ENCODE measurements at places on chromosomes 3 and 15.

DNA sequence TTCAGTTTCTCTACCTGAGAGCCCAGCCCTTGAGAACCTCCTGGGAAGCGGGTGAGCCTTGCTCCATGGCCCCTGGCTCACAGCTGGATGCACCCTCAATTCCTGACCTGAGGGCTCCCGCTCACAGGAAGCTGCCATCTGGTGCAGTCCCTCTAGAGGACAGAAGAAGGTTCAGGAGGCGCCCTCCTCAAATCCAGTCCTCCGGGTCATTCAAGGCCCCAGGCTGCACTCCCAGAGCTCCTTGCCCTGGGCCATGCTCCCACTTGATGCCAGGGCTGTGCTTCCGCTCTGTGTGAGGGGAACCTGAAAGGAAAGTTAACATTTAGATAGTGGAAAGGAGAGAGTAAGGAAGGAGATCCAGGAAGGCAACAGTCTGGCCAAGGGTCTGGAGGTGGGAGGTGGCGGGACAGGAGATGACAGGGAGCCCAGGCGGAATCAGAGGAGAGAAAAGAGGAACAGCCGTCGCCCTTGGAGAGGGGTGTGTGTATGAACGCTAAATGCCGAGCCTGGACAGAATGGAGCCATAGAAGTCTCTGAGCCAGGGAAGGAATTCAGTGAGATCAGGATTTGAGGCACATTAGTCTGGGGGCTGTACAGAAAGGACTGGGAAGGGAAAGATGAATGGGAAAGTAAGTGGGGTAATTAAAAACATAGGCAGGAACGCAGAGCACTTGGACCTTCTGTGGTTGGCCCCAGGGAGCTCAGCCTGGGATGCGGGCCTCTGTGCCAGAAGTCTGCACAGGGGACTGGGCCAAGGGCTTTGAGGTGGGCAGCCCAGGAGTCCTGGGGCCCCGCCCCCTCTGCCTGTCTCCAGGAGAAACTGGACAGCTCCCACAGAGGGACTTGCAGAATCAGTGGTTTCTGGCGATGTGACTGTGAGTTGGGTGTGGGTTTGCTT is 26.1 kb downstream of the TBC1D21 start:
- no peak for DNase-seq

GRCh38 chr3:58058361-58059263 is 50.4 kb downstream of the FLNB start:
- no peak for DNase-seq

DNA sequence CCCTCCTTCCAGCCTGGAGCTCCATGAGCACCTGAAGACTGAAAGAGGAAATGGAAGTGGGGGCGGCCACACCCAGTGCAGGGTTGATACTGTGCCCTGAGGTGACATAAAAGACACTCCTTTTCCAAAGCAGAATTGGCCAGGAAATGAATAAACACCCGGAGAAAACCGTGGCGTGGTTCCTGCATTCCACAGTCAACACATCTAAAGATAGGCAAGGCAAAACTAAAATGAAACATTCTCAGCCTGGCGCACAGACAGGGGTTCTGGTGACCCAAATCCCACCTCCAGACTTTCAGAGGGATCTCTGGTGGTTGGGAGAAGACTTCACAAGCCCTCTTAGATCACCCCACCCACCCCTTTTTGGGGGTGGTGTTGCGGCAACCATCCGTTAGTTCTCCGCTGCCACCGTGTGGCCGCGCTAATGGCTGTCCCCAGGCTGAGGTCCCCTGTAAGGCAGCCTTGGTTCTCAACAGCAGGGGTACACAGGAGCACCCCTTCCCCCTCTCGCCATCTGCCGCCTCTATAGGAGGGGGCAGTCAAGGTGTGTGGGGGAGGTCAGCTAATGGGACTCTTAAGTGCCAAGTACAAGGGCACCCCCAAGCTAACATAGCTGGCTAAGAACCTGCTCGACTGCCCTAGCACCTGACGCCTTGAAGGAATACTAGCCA is 2.5 kb upstream of the MST1R start:
- no peak for DNase-seq

- no peak for DNase-seq
These were observed 2.5 kb downstream of the AMOTL2 start for GRCh38 chr3:134371542-134372324.

GRCh38 chr3:195385526-195385925 is 57.3 kb downstream of the ACAP2 start:
- DNase-seq: no peak

DNA sequence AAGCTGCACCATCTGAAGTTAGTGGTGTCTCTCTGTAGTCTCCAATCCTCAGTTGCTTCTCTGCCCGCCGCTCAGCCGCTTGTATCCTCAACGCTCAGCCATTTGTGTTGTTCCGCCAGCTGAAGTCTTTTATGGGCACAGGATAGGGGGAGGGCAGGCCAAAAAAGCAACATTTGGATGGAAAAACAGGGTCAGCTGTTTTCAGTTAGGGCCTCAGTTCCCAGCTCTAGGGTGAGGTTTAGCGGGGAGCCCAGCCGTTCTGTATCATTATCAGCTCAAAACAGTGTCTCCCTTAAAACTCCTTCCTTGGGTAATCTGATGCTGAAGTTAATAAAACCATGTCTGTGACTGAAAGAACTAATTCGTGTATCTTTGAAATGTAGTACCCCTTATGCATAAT is 329.5 kb upstream of the AZI2 start:
- no peak for DNase-seq

GRCh38 chr3:133040696-133041523 is 2.7 kb downstream of the TMEM108 start:
- DNase-seq: peak; percentile 79

GRCh38 chr3:157384031-157384430 is 52.6 kb upstream of the PTX3 start:
- no peak for DNase-seq

DNA sequence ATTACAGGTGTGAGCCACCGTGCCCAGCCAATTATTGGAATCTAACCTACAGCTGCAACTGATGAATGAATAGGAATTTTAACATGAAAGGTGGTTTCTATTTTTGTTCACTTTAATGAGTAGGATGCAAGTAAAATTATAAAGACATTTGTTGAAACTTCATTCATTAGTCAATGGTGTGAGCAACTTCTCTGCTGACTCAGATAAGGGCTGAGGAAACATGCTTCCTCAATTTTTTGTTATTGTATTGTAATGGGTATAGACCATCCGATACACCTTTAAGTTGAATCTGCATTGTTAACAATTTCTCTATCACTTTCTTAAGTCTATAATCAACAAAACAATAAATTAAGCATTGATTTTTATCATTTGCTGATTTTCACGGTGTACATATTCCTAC is 127.8 kb downstream of the STAG1 start:
- DNase-seq: no peak

GRCh38 chr3:171873580-171873979 is 30.4 kb downstream of the TMEM212 start:
- no peak for DNase-seq

GRCh38 chr3:15638891-15639262 is 37.3 kb downstream of the BTD start:
- no peak for DNase-seq

- DNase-seq: no peak
These were observed 703.7 kb downstream of the CADM2 start for GRCh38 chr3:85662462-85662861.

- no peak for DNase-seq
These were observed 646 bp downstream of the HRH1 start for GRCh38 chr3:11154953-11155325.

- DNase-seq: no peak
These were observed 171.8 kb upstream of the ROPN1 start for GRCh38 chr3:124163689-124164088.

- no peak for DNase-seq
These were observed 7.4 kb upstream of the OR5H2 start for GRCh38 chr3:98274914-98275313.

Data from cerebellar nuclear complex (tissue), 1 donor.